Activated CD4-positive, alpha-beta T cell treated with anti-CD3 and anti-CD28 coated beads, Interleukin-2, Interleukin-4, amounts not matched to agents 100 ng/mL and 50 ng/mL, durations not matched to agents 16 hours and 8 hours (primary cell): ENCODE measurements at places on chromosomes 1 and 21.

- DNase-seq = no peak
Measured at GRCh38 chr1:176843352-176844297, 320.9 kb downstream of the ASTN1 start.

- DNase-seq = no peak
Measured at GRCh38 chr21:14076143-14076806, 134.5 kb downstream of the LIPI start.

DNA sequence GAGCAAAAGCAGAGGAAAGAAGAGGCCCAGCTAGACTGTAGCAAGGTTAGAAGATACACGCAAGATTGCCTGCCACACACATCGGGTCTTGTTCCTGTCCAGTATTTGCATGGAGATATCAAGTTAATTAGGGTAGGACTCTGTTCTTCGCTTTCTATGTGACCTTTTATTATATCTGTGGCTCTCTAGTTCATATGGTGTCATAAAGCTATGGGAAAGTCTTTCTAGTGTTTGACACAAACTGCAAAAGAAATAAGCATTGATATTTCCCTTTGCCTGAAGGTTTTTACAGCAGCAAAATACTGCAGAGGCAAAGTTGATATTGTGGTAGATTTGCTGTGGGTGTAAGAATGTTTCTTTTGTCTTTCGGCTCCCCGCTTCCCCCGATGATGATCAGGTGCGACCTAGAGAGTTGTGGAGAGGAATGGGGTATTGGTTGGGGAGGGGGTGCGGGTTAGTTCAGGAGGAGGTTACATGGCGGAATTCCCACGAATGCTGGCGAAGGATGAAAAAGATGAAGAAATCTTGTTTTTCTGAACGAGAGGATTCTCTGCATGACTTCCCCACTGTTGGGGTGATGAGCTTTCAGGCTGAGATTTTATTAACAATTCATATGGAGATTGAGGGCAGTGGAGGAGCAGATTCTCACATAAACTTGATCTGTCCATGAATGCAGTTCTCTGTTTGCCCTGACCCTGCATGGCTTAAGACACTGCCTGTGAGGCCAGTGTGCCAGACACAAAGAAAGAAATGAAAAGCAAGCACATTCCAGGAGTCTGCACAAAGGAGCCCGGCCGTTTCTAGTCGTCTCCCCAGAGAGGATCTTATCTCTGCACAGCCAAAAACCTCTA is 550.2 kb downstream of the USP25 start:
- no peak for DNase-seq

DNA sequence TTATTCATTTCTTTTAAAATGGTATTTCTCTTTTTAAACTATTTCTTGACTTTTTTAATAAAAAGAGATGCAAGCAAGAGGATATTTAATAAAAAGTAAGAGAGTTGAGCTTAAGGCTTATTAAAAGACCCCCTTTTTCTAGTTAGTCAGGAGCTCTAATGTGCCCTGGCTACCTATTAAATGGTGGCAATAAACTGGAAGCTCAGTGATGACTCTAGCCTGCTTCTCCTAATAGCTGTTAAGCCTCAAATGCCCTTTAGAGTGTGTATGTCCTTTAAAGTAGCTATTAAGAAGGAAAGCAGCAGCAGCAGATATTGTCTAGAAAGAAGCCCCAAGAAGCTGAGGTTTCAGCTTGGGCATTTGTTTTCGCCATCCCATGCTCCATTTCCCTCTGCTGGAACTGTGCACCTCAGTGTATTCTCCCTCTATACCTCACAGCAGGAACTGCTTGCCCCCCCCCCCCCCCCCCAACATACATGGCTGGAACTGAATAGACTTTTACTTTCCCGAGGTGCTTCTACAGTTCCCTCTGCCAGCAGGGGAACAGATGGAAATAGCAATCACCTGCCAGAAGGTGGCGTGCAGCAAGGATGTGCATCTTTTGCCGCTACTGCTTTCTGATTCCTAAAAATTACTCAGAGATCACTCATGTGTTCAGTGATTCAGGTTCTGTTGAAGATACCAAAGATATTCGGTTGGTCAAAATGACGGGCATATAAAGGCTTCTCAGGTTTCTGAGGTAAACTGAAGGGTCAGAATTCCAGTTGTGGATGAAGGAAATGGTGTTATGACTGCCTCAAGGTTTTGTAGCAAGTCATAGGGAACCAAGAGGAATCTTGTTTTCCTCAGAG is 2.5 kb downstream of the RGS4 start:
- DNase-seq = peak; percentile 45
